ENCODE measurements at places on chromosomes 3 and 15. TPM values are rescaled to one million over a fixed set of nuclear protein-coding genes. Genes with fewer than 3 reads are reported as not detected.
A peak's percentile ranks its signal among the peaks of the same experiment; 100 is the strongest.

Gene GOLGA8H
- not detected for total RNA-seq

Gene EFHB
- not detected for total RNA-seq

DNA sequence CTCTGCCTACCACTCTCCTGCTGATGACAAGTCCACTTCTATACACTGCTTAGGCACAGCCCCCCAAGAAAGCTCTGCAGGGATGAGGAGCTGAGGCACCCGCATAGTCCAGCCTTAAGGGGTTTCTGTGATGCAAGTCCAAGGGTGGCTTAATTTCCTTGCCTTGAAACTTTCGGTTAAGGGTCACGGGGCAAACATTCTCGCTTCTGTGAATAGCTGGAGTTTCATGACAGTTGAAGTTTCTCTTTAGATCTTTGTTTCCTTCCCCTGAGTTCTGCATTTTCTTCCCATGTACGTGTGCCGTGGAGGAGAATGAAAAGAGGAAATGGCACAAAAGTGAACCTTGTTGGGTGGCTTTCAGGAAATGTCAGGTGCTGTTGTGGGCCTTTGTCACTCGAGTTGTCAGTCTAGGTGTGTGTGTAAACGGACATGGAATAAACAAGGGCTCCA is 7.0 kb downstream of the GPR160 start:
- DNase-seq, result no peak

DNA sequence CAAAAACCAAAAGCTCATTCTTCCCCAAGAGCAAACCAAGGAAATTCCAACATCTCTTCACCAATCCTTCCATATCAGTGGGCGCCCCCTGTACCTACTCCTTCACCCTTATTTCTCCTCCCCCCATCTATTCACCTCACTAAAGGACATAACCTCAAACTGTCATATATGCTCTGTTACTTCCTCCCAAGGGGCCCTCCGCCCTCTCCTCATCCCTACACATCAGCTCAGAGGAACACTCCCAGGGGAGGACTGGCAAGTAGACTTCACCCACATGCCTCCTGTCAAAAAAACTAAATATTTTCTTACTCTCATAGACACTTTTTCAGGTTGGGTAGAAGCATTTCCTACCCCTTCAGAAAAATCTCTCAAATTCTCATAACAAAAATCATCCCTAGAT is 2.4 kb upstream of the AADAC start:
- no peak for DNase-seq

GRCh38 chr3:159418571-159419526 is 569.8 kb upstream of the IL12A start:
- DNase-seq, result peak; percentile 16

DNA sequence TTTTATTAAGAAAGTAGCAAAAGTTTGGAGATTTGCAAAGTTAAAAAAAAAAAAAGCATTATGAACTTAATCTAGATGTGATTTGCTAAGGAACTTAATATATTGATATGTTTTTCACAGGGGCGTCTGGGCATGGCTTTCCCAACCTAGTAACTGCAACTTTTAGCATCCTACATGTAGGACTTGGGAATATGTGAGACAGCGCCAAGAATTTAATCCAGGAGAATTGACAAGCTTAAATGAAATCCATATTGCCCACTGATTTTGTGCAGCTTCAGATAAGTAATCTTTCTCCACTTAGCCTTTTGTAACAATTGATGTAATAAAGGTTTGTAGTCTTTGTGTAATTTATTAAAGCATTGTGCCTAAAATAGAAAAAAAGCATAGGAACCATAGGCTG is 982 bp upstream of the GABPB1 start:
- no peak for DNase-seq

- no peak for DNase-seq
Measured at GRCh38 chr3:30075514-30075913, 530.9 kb upstream of the TGFBR2 start.

GRCh38 chr3:63473641-63474166 is 178.8 kb upstream of the SNTN start:
- no peak for DNase-seq

GRCh38 chr15:40846841-40847222 is 3.0 kb downstream of the SPINT1 start:
- DNase-seq, result no peak

GRCh38 chr3:151480492-151480891 is 19.6 kb upstream of the IGSF10 start:
- no peak for DNase-seq

GRCh38 chr3:45472795-45473194 is 84.4 kb downstream of the LARS2 start:
- no peak for DNase-seq

DNA sequence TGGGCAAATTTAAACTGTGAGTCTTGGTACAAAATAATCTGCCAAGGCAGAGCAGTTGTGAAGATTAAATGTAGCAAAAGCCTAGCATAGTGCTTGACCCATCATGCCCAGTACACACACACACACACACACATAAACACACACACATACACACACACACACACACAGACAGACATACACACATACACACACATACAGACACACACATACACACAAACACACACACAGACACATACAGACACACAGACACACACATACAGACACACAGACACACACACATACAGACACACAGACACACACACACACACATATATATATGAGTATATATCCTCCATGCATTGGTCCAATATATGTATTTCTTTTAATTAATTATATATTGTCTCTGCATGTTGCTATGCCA is 328.8 kb upstream of the DNAJC19 start:
- no peak for DNase-seq

All from H4 (cell line).